Stimulated activated CD8-positive, alpha-beta memory T cell treated with anti-CD3 and anti-CD28 coated beads, Interleukin-2, amount 100 ng/mL, for 1 hour (primary cell): ENCODE measurements at places on chromosomes 2 and 18.

- no peak for DNase-seq
Measured at GRCh38 chr2:43067254-43068040, 159.0 kb downstream of the ZFP36L2 start.

DNA sequence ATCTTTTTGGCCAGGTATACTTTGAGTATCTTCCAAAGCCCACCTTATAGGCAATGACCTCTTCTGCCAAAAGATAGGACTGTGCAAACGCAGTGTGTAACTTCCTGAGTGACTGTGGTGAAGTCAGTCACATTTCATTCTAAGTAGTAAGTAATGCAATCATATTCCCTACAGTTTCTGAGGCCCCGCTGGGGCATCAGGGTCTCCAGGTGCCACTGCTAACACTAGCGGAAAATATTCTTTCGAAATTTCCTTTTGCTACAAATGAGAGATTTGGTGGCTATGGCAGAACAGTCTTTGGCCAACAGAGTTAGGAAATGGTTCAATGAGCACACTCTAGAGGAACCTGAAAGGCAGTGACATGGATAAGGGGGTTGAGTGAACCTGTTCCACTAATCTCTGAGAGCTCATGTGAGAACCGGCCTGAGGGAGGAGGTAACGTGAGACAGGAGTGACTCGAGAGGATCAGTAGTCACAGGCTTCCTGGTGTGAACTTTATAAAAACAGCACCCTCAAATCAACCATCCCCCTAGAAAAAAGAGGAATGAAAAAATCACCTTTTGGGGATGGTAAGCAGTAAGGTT, 102.6 kb upstream of the LPIN2 start:
- DNase-seq, result no peak

- no peak for DNase-seq
Measured at GRCh38 chr2:189234991-189235390, 55.4 kb upstream of the COL5A2 start.

DNA sequence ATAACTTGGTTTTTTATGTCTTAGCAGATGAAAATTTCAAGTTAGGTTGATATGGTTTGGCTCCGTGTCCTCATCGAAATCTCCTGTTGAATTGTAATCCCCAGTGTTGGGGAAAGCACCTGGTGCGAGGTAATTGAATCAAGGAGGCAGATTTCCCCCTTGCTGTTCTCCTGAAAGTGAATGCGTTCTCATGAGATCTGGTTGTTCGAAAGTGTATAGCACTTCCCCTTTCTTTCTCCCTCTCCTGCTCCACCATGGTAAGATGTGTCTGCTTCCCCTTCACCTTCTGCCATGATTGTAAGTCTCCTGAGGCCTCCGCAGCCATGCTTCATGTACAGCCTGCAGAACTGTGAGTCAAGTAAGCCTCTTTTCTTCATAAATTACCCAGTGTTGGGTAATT, 242.1 kb upstream of the TNP1 start:
- DNase-seq, result no peak
